ENCODE measurements at places on chromosomes 3 and 15.

DNA sequence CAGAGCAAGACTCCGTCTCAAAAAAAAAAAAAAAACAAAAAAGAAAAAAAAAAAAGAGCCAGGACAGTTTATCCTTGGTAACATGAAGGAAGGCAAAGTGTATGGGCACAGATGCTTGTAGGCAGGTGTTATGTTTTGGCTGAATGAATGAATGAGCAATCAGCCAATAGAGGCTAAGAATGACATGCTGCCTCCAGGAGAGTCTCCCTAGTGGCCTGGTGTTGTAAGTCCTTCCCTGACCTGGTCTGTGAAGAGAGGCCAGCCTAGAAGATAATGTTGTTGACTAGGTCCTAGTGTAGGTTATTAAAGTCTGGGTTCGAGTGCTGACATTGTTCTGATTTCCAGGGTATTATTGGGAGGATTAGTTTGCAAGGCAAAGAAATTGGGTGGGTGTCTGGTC is 24.9 kb downstream of the GYG1 start:
- no peak for DNase-seq

GRCh38 chr15:56815247-56815646 is 81.9 kb upstream of the ZNF280D start:
- DNase-seq, result no peak

GRCh38 chr3:180828001-180828720 is 84.3 kb upstream of the FXR1 start:
- no peak for DNase-seq

- DNase-seq, result no peak
These were observed 24.6 kb downstream of the MAPKBP1 start for GRCh38 chr15:41798607-41799487.

DNA sequence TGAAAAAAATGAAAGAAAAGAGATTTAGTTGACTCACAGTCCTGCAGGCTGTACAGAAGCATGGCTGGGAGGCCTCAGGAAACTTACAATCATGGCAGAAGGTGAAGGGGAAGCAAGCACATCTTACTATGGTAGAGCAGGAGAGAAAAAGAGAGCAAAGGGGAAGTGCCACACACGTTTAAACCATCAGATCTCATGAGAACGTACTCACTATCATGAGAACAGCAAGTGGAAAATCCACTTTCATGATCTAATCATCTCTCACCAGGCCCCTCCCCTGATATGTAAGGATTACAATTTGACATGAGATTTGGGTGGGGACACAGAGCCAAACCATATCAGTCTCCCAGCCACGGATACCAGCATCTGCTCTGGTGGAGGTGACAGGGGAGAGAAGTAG is 50.8 kb upstream of the CPOX start:
- no peak for DNase-seq

DNA sequence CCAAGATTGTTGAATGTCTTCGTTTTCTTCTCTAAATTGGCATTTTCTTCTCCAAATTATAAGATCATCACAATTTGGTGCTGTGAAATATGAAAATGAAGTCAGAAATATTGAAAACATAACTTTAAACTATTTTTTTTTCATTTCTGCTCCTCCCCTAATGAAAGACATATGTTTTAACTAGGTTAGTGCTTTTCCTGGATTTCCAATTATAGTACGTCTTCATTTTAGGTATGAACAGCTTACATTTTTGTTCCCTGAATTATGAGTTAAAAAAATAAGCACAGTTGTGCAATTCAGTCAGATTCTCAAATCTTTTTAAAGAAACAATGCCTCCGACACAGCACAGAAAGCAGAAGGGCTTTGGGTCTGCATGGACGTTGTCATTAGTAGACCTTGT is 83.5 kb upstream of the CFAP20DC start:
- no peak for DNase-seq

DNA sequence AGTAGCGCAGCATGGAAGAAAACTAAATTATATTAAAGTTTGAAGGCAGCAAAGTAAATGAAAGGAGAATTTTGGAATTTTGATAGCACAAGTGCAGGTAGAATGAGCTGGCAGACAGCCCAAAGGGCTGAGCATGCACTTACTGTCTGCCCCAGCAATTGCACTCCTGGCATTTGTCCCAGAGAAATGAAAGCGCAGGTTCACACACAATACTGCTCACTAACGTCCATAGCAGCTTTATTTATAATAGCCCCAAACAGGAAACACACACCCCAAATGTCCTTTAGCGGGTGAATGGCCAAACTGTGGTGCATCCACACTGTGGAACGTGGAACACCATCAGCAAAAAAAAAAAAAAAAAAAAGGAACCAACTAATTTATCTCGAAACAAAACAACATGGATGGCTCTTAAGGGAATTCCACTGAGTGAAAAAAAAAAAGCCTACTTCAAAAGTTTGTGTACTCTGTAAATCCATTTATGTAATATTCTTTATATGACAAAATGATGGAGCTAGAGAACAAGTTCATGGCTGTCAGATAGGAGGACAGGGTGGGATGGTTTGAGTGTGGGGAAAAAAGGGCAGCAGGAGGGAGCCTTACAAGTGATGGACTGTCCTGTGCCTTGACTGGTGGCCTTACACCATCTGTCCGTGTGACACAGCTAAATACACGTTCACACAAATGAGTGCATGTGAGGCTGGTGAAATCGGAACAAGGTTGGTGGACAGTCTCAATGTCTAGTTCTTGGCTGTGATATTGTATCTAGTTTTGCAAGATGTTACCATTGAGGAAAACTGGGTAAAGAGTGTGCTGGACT is 6.0 kb upstream of the TM2D3 start:
- DNase-seq, result no peak

GRCh38 chr3:10875914-10876313 is 59.9 kb downstream of the SLC6A11 start:
- no peak for DNase-seq

Measured in GM12864 (cell line).